Inflammatory macrophage (primary cell): ENCODE measurements at places on chromosomes 12 and 14.

- DNase-seq: no peak
Observed at GRCh38 chr14:21133901-21134300, 22.0 kb downstream of the OR5AU1 start.

GRCh38 chr12:18320036-18320617 lies 58.8 kb downstream of the PIK3C2G start:
- peak; percentile 19 for DNase-seq

DNA sequence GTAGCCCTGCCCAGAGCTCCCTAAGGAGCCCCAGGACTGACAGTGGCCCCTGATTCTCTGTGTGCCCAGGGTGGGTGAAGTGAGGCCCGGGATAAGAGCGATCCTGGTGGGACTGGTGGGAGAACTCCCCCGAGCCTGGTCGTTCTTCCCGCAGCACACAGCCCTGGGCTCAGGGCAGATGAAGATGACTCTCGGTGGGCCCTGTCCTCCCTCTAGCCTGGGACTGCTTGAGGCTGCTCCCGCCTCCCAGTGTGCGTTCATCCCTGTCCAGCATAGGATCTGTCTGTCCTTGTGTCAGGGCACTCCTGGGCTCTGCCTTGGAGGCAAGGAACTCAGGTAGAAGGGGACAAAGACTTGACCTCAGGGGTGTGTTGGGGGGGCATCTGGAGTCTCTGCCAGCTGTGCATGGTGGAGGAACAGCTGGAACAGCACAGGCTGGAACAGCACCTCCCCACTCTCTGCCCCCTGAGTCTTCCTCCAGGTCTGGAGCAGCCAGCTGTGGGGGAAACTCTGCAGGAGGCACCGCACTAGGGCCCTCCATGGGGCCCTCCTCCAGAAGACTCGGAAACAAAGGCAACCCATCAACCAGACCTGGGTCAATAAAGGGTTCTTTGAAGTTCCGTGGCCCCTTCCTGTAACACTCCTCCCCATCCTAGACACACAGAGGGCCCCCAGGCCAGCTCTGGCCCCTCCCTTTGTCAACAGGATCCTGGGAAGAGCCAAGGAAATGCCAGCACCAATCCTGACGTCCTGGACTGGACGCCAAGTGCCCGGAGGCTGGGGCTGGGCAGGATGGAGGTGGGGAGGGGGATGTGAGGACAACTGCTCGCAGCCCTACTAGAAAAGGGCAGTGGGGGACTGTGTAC lies 15.9 kb downstream of the FAIM2 start:
- DNase-seq: no peak

DNA sequence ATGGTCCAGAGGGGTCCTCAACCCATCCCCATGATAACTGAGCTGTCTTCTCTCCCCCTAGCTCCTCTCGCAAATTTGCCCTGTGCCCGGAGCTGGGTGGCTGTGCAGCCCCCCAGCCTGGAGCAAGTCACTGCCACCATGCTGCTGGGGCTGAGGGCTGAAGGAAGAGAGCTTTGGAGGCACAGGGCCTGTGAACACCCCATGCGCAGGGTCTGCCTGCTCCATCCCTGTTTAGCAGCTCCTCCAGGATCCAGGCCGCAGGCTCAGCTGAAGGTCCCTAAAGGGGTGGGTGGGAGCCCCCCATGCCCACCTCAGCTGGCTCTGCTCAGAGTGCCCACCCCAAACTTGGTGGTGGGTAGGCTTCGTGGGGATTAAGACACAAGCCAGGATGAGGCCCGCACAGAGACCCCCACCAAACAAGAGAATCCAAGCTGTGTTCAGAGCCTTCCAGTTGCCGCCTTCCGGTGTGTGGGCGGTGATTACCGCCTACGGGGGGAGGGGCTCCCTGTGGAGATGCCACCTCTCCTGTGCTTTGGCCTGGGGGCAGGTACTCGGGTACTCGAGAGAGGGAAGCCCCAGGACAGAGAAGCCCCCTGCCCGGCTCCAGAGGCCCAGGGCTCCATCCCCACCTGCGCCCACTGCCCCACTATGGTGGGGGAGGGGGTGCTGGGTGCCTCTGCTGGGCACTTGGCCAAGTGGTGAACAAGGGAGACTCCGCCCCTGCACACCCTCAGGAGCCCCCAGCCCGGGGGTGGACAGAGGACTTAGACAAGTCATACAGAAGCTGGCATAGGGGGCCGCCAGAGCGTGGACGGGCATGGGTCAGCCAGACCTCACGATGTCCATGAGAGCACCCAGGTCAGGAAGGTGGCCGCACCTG lies 1.4 kb upstream of the JAG2 start:
- no peak for DNase-seq

- DNase-seq: no peak
Observed at GRCh38 chr14:82003426-82003825, 469.8 kb upstream of the SEL1L start.

DNA sequence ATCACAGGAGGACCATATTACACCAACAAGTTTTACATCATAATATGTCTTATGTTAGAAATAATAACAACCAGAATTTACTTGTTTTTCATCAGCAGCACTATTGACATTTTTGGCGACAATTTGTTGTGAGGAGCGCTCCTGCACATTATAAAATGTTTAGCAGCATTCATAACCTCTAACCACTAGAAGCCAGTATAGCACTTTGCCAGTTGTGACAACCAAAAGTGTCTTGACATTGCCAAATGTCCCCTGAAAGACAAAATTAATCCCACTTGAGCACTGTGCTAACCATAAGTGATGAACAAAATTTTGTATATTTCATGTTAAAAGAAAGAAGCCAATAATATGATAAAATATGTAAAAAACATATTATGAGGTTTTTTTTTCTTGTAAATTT lies 356.9 kb upstream of the LMO3 start:
- DNase-seq: no peak

- DNase-seq: no peak
Observed at GRCh38 chr12:106915635-106916026, 40.1 kb upstream of the TMEM263 start.

- no peak for DNase-seq
Observed at GRCh38 chr12:91702843-91703425, 442.7 kb downstream of the BTG1 start.

GRCh38 chr14:67413806-67414769 lies 2.1 kb upstream of the PLEK2 start:
- peak; percentile 84 for DNase-seq

GRCh38 chr12:11834104-11834812 lies 184.8 kb downstream of the ETV6 start:
- peak; percentile 58 for DNase-seq

GRCh38 chr12:120760349-120761254 lies 35.0 kb downstream of the ACADS start:
- DNase-seq: no peak

- DNase-seq: no peak
Observed at GRCh38 chr14:60771117-60771516, 36.6 kb downstream of the MNAT1 start.

GRCh38 chr12:92470608-92471021 lies 232.2 kb upstream of the PLEKHG7 start:
- DNase-seq: no peak

- no peak for DNase-seq
Observed at GRCh38 chr12:116695464-116695725, 42.5 kb downstream of the SPRING1 start.

DNA sequence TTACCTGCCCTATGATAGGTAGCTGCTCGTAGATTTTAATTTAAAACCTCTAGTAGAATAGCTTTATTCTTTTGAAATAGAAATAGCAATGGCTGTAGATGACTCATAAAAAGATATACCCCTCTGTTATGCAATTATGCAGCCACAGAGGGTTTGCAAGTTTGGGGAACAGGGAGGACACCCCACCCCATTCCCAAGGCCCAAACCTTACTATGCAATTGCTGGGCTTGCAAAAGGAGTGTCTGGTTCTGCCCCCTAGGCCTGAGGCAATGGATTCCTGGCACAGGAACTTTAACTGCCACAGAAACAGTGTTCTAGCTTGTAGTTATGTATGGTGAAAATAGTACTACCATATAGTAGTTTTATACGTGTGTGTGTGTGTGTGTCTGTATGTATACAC lies 403.3 kb downstream of the ADAMTS20 start:
- DNase-seq: no peak

DNA sequence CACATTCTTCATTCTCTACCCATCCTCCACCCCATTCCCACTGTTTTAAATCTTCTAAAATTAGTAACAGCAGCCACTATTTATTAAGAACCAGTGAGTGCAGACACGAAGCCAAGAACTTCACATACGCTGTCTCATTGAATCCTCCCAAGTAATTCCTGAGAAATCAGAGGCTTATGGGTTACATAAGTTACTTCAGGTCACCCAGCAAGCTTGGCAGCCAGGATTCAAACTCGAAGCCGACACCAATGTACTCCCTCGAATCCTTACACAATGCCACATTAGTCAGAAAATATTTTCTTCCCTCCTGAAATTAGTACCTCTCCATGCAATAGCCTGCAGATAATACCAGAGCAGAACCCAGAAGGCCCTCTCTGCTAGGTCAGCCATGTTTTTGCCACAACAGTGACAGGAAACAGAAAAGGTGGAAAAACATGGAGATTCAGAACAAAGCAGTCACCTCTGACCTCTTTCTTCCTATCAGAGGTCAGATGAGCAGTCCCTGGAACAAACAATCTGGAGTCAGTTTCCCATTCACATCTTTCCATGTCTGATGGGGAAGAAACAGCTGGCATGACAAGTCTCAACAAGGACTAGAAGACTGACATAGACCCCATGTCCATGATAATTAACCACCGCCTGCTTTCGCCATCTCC lies 16.4 kb downstream of the NID2 start:
- DNase-seq: no peak

- DNase-seq: no peak
Observed at GRCh38 chr12:70983692-70984091, 63.2 kb upstream of the PTPRR start.

DNA sequence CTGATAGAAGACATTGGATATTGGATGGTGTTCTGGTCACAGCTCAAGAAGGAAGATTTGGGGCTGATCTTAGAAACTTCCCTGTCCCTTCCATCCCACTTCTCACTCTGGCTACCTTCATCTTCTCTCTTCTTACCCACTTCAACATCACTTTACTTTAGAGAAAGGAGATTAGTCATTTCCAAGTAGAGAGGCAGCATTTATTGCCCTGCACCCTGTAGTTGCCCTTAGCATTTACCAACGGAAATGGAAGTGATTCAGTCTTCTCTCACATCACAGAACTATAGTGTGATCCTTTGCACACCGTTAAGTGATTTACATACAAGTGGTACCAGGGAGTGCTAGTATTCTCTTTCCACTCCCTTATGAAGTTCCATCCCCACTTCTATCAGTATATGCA lies 52.4 kb downstream of the PHLDA1 start:
- DNase-seq: no peak

GRCh38 chr14:24382064-24382371 lies 14.0 kb downstream of the NFATC4 start:
- no peak for DNase-seq

DNA sequence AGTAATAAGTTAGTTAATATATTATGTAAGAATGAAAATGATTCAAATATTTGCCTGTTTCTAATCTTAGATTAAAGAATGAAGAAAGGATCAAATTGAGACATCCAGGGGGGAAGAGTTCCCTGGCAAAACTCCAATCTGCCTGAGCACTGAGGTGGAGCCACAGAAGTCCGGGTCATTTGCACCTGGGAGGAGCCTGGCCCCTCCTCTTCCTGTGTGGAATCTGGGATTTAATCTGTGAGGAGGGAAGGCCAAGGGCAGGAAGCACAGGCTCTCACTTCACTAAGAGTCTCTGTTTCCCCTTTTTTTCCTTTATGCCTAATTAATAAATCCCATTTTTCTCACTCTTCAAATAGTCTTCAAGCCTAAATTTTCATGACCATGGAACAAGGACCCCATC lies 599.5 kb downstream of the FLRT2 start:
- no peak for DNase-seq

- DNase-seq: no peak
Observed at GRCh38 chr12:11949738-11950411, 120.9 kb upstream of the BCL2L14 start.

DNA sequence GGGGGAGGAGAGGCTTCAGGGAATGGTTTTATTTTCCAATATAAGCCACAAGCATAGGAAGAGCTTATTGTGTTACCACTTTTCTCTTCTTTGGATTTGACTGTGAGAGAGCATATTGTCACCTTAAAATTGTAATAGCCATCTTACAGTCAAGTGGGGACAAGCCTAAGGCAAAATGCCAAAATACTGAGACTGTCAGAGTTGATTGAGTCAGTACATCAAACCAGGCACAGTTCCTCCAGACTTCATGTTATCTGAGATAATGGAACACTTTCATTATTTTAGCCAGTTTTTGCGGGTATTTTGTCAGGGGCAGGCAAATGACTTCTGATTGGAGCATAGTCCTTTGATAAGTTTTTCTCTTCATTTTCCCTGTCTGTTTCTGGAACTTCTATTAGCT lies 19.5 kb upstream of the NUBPL start:
- DNase-seq: no peak

GRCh38 chr12:129941618-129942017 lies 37.8 kb upstream of the TMEM132D start:
- peak; percentile 40 for DNase-seq

GRCh38 chr12:120932058-120932457 lies 27.9 kb upstream of the SPPL3 start:
- no peak for DNase-seq

DNA sequence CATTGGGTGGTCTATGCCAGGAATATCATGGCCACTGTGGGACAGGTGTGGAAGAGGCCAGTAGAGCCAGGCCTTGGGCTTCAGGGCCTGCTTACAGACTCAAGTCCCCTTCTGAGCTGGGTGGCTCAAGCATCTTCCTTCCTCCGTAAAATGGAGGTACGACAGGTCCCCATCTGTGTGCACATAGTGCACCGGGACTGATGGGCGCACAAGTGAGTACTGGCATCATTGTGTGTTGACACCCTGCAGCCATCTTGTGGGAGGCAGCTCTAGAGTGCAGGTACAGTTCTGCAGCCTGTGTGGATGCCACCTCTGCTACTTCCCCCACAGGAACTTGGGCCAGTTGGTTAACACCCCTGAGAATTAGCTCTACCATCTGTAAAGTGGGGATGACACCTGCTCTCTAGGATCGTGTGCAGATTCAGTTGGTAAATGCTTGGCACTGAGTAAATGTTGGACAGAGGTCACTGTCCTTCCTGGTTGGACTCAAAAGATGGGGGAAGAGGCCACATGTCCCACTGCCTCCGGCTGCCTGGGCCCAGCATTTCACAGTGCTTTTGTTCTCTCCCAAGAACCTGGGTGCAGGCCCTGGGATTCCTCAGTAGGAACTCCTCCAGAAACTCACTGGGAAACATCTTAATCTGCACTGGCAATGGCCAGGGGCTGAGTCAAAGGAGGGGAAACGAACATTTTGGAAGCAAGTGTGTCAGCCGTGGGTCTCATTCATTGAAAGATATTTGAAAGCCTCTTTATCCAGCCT lies 70.6 kb downstream of the C14orf132 start:
- no peak for DNase-seq

- no peak for DNase-seq
Observed at GRCh38 chr14:37122919-37123639, 49.3 kb downstream of the SLC25A21 start.
